ENCODE measurements at places on chromosomes 4 and X.

- DNase-seq: no peak
Observed at GRCh38 chrX:130485870-130486269, 84.1 kb downstream of the RBMX2 start.

DNA sequence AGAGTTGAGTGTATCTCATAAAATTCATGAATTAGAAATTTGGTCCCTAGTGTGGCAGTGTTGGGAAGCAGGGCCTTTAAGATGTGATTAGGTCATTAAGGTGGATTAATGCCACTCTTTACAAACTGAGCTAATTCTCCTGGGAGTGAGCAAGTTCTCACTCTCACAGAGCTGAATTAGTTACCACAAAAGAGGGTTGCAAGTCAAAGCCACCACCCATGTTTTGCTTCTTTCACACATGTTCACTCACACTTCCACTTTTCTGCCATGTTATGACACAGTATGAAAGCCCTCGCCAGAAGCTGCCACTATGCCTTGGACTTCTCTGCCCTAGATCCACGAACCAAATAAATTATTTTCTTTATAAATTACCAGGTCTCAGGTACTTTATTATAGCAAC, 332.1 kb downstream of the ARAP2 start:
- no peak for DNase-seq

- DNase-seq: no peak
Observed at GRCh38 chrX:47579537-47579936, 2.7 kb upstream of the TIMP1 start.

- no peak for DNase-seq
Observed at GRCh38 chrX:105975382-105975781, 63.1 kb downstream of the SERPINA7 start.

GRCh38 chr4:1094336-1094690, 19.1 kb downstream of the RNF212 start:
- no peak for DNase-seq

- DNase-seq: no peak
Observed at GRCh38 chrX:27078371-27078770, 384.8 kb downstream of the PPP4R3C start.

DNA sequence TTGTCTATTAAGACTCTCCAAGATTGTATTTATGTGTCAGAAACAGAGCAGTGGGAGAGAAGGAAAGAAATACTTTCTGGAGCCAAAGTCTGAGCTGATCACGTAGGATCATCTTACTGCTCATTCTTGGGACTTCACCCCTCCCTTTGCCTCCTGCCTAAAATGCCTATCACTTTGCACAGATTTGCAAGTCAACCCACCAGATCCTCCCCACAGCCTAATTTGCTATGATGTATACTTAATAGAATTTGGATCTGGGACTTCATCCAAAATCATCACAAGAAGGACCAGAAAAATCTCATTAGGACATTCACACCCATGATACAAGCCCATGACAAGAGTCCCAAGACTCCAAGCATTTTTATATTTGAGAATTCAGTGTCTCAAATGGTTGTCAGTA, 290.2 kb downstream of the FBXW7 start:
- DNase-seq: no peak

DNA sequence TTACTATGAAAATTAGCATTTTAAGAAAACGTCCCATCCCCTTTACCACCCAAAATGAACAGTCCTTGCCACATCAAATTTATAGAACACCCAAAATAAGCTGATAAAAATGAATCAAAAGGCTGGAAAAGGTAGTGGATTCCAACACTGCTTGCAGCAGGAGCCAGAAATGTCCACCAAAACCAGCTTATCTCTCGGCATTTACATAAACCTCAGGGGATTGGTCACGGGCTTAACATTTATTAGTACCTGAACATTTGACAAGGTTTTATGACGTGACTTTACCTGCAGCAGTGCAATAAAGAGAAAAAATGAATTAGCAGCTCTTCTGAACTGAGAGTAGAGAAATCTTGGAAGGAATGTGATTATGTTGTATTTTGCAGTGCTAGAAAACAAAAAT, 31.6 kb downstream of the ATP8A1 start:
- DNase-seq: no peak

GRCh38 chr4:153206534-153206933, 2.3 kb downstream of the TRIM2 start:
- no peak for DNase-seq

- DNase-seq: no peak
Observed at GRCh38 chr4:24768006-24768405, 27.4 kb upstream of the SOD3 start.

- no peak for DNase-seq
Observed at GRCh38 chrX:121231566-121232358, 184.4 kb downstream of the GLUD2 start.

DNA sequence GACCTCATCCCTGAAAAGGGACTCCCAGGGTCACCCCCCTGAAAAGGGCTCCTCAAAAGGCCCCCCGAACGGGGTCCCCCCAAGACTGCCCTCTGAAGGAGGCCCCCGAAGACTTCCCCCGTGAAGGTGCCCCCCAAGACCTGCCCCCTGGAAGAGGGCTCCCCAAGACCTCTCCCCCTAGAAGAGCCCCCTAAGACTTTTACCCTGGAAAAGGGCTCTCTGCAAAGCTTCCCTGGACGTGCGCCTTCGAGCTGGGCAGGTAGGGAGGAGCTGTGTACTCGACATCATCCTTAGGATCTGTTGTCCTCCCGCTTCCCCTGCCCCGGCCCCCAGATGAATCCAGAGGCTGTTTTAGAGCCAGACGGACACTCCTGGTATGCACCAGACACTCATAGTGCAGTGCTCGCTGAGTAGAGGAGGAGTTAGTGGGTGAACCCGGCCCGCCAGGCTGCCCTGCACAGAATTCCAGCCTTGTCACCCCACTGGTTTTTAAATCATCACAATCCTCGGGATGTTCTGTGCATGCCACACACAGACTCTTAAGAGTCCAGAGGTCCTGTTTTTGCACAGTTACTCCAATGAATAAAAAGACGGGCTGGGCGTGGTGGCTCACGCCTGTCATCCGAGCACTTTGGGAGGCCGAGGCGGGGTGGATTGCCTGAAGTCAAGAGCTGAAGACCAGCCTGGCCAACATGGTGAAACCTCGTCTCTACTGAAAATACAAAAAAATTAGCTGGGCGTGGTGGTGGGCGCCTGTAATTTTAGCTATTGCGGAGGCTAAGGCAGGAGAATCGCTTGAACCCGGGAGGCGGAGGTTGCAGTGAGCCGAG, 5.7 kb upstream of the SLC25A6 start:
- no peak for DNase-seq

DNA sequence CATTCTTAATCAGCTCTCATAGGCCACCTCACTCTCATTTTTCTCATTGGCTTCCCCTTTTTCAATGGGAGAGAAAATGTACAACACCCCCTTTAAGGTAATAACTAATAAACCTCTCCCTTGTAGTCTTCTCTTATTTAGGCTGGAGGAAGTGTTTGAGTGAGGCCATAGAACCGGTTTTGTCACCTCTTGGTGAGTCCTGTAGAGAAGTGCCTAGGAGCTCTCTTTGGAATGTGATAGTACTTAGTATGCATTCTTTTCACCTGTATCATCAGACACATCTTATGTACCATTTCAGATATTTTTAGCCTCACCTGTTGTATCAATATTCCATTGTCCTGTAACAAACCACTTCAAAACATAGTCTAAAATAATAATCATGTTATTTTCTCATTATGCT, 3.5 kb upstream of the TAB3 start:
- DNase-seq: no peak

DNA sequence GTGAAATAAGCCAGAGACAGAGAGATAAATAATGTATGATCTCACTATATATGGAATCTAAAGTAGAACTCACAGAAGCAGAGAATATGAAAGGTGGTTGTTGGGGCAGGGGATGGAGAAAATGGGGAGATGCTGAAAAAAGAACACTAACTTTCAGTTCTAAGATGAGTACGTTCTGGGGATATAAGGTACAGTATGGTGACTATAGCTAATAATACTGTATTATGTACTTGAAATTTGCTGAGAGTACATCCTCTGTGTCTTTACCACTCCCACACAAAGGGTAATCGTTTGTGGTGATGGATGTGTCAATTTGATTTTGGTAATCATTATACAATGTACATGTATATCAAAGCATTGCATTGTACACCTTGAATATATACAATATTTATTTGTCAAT, 6.6 kb downstream of the FBXL5 start:
- no peak for DNase-seq

- no peak for DNase-seq
Observed at GRCh38 chr4:41202820-41203568, 11.3 kb downstream of the APBB2 start.

- DNase-seq: no peak
Observed at GRCh38 chr4:41160012-41160789, 54.1 kb downstream of the APBB2 start.

DNA sequence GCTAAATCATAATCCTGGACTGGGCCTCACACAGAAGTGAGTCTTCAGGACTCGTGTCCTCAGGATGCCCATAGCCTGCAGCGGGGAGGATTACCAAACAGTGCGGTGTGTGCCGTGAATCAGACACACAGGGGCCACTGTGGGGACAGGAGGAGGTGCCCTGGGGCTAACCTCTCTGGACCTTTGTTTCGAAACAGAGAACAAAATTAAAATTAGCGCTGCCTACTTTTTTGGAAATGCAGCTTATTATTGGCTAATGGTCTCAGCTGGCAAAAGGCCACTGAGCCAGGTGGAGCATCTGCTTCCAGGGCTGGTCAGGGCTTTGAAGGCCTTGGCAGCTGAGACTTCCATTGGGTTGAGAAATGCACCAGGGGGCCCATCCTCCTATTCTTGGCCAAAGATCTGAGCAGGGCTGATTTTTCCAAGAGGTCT, 236.2 kb downstream of the EVC2 start:
- DNase-seq: no peak

GRCh38 chrX:119495734-119496726, 27.8 kb downstream of the SLC25A5 start:
- no peak for DNase-seq

GRCh38 chr4:95466791-95467190, 82.0 kb downstream of the UNC5C start:
- no peak for DNase-seq

GRCh38 chr4:13430834-13431568, 53.1 kb downstream of the RAB28 start:
- no peak for DNase-seq

DNA sequence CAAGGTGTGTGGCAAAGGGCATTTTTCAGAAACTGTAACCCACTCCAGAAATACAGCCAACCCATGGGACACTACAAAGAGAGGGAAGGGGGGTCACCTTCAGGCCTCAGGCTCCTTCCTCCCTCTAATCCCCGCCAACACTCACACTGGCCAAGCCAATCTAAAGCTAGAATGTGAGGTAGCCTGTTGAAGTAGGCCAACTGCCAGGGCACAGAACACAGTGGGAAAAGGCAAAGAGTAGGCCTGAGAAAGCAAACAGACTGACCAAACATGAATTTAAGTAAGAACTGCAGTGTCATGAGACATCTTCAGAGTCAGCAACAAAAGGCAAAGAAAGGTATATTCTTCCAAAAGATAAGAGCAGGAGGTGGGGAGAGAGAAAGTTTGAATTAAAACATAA, 289.0 kb downstream of the HNRNPD start:
- DNase-seq: no peak

GRCh38 chr4:119872371-119873016, 194.2 kb downstream of the MAD2L1 start:
- no peak for DNase-seq

DNA sequence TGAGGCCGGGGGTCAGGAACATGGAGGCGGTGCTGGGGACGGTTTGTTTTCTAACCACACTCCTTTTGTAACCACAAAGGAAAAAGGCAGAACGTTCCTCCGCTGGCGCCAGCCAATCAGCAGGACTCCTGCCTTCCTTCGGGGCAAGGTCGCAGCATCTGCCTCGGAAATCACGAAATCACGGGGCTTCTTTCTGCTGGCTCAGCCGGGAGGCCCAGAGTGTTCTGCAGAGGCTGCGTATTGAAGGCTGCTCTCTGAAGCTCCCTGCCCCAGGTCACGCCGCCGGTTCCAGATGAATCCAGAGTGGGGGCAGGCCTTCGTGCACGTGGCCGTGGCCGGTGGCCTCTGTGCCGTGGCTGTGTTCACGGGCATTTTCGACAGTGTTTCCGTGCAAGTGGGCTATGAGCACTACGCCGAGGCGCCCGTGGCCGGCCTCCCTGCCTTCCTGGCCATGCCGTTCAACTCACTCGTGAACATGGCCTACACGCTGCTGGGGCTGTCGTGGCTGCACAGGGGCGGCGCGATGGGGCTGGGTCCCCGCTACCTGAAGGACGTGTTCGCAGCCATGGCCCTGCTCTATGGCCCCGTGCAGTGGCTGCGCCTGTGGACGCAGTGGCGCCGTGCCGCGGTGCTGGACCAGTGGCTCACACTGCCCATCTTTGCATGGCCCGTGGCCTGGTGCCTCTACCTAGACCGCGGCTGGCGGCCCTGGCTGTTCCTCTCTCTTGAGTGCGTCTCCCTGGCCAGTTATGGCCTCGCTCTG, 9.4 kb downstream of the TMEM187 start:
- no peak for DNase-seq

DNA sequence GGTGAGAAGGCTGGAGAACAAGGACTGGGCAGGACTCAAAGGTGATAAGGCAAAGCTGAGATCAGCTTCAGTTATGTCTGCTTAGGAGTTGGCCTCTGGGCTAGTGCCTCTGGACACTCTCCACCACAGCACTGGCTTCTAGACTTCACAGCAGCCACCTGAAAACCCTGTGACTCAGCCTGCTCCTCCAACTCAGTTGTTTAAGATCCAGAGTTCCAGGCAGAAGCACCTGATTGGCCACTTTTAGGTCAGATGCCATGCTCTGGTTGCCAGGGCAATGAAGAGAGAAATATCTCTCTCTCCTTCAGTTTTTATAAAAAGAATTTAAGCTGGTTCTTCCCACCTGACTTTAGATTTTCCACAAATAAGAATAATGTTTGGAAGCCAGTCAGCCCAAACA, 47.9 kb upstream of the BLTP1 start:
- no peak for DNase-seq

GRCh38 chr4:47562297-47562696, 77.2 kb downstream of the ATP10D start:
- DNase-seq: no peak

DNA sequence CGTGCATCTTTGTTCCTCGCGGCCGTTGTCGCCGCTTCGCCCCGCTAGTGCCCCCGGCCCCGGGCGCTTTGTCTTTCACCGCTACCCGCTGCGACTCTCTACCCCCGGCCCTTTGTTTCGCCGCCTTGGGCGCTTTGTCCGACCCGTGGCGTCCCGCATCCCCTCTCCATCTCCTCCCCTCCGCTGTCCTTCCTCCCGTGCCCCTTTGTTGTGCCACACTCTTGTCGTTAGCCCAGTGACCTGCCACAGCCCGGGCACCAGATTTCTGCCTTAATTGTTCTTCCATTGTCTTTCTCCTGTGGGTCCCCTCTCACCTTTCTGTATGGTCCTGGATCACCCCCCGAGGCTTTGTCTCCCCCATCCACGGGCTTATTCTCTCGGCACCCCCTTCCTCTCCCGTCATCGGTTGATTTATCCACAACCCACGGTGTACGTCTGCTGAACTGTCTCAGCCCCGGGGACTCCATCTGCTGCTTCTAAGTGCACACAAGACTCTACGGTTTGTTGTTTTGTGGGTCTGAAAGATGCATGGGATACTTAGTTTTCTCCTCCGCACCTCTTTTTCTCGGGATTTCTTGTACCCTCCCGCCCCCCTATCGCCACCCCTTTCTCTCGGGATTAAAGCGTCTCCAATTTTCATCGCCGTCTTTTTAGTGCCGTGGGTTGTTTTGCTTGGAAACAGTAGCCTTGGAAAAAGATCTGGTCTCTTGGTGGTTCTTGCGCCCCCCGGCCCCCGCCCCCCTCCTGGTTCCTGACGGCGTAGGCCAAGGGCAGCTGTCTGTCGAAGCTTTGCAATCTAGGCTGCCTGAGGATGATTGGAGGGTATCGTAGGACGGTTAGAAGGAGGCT, 783 bp downstream of the RBPJ start:
- DNase-seq: no peak
